ENCODE measurements at places on chromosomes 11 and 22. TPM values are rescaled to one million over a fixed set of nuclear protein-coding genes. Genes with fewer than 3 reads are reported as not detected.

The CRYBA4 gene
- not detected for polyA plus RNA-seq

The KLHL35 gene
- 0.66 TPM for polyA plus RNA-seq

The OR8D4 gene
- polyA plus RNA-seq, result not detected

The OR52E8 gene
- not detected for polyA plus RNA-seq

The ELFN2 gene
- 0.02 TPM for polyA plus RNA-seq

The LARGE2 gene
- not detected for polyA plus RNA-seq

The LDHAL6A gene
- not detected for polyA plus RNA-seq

The CD3D gene
- not detected for polyA plus RNA-seq

The PGA5 gene
- polyA plus RNA-seq, result 1.3 TPM

DNA sequence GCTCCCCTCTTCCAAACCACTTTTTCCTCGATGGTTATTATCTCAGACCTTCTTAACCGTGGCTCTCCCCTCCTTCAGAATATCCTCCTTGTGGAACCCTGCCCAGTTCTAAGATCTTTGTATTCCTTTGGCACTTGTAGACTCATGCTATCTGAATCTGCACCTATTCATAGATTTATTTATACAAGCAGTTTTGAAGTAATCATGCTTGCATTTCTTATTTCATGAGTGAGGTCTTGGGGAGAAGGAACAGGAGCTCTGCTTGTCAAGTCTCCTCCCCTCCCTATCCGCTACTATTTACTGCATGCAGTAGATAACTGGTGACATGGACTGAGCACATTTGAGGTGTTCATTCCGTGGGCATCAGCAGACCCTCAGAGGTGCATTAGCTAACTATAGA lies 5.4 kb upstream of the MADD start:
- DNase-seq, result no peak

DNA sequence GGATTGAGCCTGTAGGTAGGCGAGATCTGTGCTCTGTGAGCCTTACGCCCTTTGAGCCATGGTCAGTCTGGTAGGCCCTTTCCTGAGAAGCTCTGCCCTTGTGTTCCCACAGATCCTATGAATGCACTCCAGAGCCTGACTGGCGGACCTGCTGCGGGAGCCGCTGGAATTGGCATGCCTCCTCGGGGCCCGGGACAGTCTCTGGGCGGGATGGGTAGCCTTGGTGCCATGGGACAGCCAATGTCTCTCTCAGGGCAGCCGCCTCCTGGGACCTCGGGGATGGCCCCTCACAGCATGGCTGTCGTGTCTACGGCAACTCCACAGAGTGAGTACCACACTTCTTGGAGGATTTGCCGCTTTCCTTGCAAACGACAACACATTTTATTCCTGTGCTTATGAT lies 47.4 kb downstream of the MED15 start:
- DNase-seq, result no peak

DNA sequence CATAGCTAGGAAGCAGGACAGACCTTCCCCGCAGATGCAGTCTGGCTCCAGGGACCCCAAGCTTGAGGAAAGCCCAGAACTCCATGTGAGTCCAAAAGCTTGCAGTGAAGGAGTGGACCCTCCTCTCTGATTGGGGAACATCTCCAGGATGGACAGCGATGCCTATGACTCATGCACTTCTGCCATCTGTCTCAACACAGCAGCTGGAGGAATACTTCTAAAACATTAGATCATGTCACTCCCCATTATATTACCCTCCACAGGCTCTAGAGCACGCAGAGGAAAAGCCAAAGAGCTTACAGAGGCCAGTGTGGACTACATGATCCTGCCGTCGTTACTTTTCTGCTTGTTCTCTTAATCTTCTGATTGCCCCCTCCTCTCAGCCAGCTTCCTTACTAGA lies 605.7 kb downstream of the INSC start:
- peak; percentile 24 for DNase-seq

DNA sequence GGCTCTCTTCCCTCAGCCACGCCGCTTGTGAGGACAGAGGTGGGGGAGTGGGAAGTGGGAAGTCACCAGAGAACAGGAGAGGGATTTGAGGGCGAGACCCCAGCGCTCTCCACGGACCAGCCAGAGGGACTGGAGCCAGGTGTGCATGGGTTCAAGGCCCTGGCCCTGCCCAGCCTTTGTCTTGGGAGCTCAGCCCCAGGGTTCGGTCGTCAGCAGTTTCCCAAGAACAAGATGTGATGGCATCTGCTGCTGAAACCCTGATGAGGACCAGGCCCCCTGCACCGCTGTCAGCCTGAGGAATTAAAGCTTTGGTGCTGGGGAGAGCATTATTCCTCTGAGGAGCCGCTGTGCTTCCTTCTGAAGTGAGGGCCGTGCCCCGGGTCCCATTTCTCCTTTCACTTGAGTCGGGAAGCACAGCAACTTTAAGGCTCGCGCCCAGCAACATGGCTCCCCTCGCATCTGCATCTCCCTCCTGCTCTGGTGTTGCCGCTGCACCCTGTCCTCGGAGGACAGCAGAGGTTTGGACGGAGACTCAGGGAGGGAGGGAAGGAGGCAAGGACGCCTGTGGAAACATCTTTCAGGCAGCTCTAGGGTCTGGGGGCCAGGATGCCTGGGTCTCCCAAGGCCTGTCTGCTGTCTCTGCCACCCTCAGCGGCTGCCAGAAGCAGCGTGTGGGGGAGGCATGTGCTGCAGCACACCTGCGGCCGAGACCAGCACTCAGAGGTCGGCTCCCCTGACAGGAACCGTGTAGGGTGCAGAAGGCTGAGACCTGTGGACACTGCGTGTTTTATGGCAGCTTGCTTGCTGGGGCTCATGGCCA lies 3.8 kb downstream of the IFITM5 start:
- no peak for DNase-seq

- peak; percentile 59 for DNase-seq
Observed at GRCh38 chr11:19597876-19598275, 114.8 kb upstream of the NAV2 start.

GRCh38 chr22:46150655-46151477 lies 540 bp downstream of the PPARA start:
- no peak for DNase-seq

GRCh38 chr11:76592961-76593360 lies 77.6 kb downstream of the LRRC32 start:
- DNase-seq, result no peak

DNA sequence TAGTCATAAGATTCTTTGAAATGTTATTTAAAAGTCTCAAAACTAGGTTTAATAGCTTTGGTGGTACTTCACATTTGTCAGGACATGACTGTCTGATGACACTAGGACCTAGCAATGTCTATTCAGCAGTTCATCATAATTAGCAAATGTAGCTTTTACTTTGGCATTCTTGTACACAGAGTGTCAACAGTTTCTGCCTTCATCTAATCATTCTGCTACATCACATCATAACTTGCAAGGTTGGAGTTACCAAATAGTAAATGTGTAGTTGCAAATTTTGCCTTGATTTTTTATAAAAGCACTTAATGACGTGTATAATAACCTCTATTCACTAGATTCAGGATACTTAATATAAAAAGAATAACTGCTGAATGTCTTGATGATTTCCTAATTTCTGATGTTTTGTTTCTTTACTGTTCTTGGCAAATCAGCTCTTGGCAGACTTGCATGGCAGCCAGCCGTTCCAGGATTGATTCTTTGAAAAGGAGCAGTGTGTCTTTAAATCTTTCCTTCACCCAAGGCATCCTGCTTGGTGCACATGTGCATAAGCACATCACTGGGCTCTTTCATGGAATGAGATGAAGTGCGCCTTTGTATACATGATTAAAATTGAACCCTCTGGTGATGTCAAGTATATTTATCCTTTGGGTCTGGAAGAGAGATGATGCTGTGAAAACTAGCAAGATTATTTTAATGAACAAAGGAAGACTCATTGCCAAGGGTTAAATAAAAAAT lies 12.2 kb downstream of the FBXO7 start:
- DNase-seq, result peak; percentile 39

DNA sequence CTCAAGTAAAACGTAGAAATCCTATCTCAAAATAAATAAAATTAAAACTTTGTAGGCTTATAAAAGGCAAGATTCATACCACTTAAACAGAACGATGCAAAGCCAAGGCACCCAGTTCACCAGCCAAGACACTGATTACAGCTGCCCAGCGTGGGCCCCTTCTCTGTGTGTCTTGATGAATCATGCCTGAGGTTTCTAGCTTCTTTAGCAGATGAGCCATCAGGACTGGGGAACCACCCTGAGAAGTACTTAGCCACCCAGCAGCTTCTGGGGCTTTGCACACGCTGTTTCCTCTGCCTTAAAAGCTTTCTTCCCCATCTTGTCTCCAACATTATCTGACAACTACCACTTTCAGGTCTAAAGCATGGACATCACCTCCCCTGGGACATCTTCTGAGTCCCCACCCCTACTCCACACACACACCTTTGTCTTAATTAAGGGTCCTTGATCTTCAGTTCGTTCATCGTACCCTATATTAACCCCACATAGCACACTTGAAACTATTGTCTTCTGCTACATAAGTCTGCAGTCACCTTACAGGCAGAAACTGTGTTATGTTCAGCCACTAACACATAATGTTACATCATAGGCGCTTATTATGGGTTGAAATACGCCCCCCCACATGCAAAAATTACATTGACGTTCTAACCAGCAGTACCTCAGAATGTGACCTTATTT lies 8.7 kb upstream of the LAYN start:
- peak; percentile 94 for DNase-seq

- no peak for DNase-seq
Observed at GRCh38 chr11:130191896-130192295, 32.3 kb downstream of the ST14 start.

DNA sequence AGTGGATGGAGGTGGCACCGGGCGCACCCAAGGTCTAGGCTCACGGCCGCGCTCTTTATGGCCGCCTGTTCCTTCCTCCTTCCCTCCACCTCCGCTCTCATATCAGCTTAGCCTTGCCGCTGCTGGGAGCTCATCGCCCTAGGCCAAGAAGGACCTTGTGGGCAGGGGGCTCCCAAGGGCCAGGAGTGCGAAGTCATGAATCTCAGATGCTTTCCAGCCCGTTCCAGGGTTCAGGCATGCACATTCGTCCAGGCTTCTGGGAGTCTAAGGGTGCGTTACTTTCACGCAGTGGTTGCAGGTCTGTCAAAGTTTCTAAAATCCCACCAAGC lies 4.1 kb upstream of the GALR3 start:
- DNase-seq, result no peak

- DNase-seq, result peak; percentile 68
Observed at GRCh38 chr11:69088676-69089146, 40.0 kb downstream of the TPCN2 start.

- no peak for DNase-seq
Observed at GRCh38 chr11:84408946-84409411, 1122.8 kb upstream of the CCDC90B start.

GRCh38 chr11:101269990-101270660 lies 140.5 kb upstream of the PGR start:
- DNase-seq, result no peak

DNA sequence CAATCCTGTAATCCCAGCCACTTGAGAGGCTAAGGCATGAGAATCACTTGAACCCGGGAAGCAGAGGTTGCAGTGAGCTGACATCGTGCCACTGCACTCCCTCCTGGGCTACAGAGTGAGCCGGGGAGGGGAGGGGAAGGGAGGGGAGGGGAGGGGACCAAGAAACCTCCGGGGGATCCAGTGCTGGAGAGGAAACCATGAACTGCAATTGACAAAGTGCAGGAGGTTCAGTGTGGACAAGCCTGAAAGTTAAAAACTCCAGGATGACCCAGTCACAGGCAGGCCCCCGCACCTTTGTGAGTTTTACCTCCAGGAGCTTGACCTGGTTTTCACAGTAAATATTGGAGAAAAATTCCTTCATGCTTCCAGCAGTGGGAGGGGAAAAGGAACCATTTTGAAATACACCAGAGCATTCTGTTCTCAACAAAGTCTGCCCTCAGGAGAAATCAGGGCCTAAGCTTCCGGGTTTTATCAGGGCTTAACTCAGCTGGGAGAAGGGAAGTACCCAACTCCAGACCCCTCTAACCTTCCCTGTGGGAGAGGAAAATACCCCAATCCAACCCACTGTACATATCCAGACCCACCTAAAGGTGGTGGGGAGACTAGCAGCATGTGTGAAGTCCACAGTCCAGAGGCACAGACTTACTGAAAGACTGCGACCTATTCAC lies 15.5 kb upstream of the ZFTA start:
- no peak for DNase-seq

GRCh38 chr22:20268279-20269012 lies at the start of gene RTN4R:
RTN4R (minus strand) TSS chr22:20268318; CDS start chr22:20268092, 226 bp downstream.
- peak; percentile 37 for DNase-seq

DNA sequence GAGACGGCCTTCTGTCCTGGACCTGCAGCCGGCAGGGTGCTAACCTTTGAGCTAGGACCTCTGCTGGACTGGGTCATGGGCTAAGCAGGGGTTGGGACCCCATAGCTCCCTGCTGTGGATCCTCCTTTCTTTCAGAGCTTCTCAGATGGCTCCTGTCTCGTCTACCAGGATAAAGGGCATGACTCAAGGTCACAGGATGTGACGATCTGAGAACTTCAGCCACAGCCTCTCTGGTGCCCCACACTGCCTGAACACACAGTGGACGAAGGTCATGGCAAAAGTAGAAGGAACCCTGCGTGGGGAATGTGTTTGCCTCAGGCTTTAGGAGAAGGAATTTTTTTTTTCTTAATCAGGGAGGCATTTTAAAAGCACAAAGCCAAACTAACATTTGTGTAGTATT lies 196.7 kb downstream of the TRIM29 start:
- DNase-seq, result no peak

DNA sequence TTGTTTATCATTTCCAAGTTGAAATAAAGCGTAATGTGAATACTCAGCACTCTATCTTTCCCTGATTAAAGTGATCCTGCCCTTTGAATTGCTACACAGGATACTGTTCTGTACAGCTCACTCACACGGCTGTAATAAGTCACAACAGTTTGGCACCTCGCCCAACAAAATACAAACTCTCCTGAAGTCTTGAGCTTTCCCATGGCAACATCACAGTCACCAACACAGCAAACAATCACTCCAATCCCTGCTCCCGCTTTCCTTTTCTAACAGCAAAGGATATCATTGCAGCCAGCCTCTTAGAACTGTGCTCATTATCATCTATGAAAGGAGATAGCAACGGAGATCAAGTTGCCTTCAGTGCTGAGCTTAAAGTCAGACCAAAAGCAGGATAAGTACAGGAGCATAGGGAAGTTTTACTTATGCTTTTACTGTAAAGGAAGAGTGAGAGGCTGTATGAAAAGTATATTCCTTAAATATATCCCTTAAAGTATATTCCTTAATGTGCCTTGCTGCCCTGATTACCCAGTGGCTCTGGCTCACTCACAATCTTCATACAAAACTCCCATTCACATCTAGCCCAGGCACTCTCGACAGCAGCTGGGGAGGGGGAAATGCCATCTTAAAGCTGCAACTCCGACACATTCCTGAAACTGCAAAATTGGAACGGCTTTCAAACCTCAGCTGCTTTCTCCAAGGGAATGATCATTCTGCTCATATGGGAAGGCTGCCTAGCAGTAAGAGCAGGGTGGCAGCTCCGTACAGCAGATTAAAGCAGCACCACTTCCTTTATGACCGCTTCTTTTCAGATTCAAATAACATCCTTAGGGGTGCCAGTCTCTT lies 35.8 kb downstream of the MAML2 start:
- DNase-seq, result peak; percentile 99

Data from fibroblast of lung (primary cell).